Hematopoietic multipotent progenitor cell treated with erythropoietin and hydrocortisone succinate and interleukin-3 and kit ligand, for 8 days (in vitro differentiated cells): ENCODE measurements at places on chromosomes 5 and 9.
A peak's percentile ranks its signal among the peaks of the same experiment; 100 is the strongest.

- DNase-seq, result no peak
Measured at GRCh38 chr5:90017239-90017638, 392.3 kb downstream of the CETN3 start.

- no peak for DNase-seq
Measured at GRCh38 chr5:9382522-9382921, 163.4 kb downstream of the SEMA5A start.

DNA sequence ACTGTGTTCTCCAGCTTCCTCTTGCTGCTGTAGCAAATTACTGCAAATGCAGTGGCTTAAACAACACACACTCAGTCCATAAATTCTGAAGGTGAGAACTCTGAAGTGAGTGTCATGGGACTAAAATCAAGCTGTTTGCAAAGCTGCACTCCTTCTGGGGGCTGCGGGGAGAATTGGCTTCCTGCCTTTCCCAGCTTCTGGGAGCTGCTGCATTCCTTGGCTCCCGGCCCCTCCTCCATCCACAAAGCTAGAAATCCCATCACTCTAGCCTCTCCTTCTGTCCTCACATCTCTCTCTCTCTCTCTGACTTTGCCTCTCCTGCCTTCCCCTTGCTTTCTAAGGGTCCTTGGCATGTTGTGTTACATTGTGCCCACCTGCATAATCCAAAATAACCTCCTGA is 14.2 kb upstream of the MED10 start:
- DNase-seq, result no peak

GRCh38 chr9:37424686-37425297 is 2.3 kb downstream of the GRHPR start:
- no peak for DNase-seq

GRCh38 chr9:121299467-121300282 is 31.7 kb downstream of the GSN start:
- DNase-seq, result peak; percentile 53

- no peak for DNase-seq
Measured at GRCh38 chr5:107601076-107601475, 69.7 kb downstream of the EFNA5 start.

- DNase-seq, result no peak
Measured at GRCh38 chr5:153546566-153546965, 56.1 kb downstream of the GRIA1 start.
